ENCODE measurements at places on chromosomes 7 and 10.

DNA sequence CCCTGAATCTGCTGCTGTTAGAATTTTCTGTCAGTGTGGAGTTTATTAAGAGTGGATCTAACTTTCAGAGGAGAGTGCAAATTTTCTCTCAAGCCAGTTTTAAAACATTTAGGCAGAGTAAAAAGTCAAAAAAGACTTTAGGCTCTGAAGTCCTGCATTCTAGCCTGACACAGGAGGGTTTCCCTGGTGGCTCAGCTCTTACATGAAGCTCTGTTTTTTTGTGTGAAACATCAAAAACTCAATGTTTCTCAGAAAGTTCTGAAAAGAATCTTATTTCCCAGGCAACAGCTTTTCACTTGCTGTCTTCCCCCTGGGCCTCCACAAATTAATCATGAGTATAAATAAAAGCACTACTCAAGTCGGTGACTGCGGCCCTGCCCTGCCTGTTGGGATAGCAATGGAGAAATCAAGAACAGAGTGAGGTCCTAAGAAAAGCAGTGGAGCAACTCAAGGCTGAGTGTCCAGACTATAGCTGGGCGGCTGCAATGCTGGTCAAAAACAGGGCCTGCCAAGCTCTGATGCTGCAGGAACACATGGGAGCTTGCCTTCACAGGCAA lies 22.3 kb upstream of the WDR11 start:
- DNase-seq = no peak

DNA sequence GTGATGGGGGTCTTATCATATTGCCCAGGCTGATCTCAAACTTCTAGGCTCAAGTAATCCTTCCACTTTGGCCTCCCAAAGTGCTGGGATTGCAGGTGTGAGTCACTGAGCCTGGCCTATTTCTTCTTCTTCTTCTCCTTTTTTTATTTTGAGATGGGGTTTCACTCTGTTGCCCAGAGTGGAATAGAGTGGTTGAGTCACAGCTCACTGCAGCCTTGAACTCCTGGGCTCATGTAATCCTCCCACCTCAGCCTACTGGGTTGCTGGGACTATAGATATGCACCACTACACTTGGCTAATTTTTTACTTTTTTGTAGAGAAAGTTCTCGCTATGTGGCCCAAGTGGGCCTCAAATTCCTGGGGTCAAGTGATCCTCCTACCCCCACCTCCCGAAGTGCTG lies 124.3 kb downstream of the SKIDA1 start:
- DNase-seq = no peak

DNA sequence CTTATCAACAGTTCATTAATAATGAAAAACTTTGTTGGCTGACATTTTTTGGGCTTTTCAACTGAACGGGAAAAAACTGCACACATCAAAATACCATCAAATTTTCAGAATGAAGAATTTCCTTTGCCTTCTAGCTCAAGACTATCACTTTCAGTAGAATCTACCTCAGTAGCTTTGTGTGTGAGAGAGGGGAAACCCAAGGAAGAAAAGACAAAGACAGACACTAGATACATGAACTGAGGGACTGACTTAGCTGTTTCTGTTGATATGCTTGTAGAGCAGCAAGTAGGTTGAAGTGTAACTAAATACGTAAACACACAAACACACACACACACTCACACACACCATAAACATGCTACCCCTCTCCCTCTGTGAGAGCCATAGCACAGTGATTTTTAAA lies 257.1 kb downstream of the CDK14 start:
- no peak for DNase-seq

DNA sequence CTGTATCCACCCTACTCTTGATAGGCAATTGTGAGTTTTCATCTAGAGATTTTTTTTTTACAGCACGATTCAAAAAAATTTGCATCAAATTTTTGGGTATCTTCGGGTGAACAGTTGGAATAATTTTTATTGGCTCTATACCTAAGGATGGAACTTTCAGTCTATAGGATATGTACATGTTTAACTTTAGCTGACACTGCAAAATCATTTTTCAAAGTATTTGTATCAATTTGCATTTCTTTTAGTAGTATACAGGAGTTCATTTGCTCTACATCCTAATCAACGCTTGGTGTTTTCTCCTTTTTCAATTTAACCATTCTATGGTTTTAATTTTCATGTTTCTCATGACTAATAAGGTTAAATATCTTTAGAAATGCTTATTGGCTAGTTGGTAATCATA lies 11.7 kb downstream of the MGAM2 start:
- DNase-seq = no peak
